Smooth muscle cell of trachea (primary cell): ENCODE measurements at places on chromosomes 12 and 14. TPM values are rescaled to one million over a fixed set of nuclear protein-coding genes. Genes with fewer than 3 reads are reported as not detected.

NPAS3 gene
- under 0.01 and 0.17 TPM in 2 replicates for total RNA-seq

NUP37 gene
- total RNA-seq = 42.8 and 89.4 TPM in 2 replicates

TEX22 gene
- total RNA-seq = 0.44 and 0.50 TPM in 2 replicates

ART4 gene
- total RNA-seq = 0.44 TPM in 1 of 2 replicates, not detected in the other

GALNT9 gene
- total RNA-seq = 0.17 and 0.29 TPM in 2 replicates

KRT86 gene
- not detected in 2 replicates for total RNA-seq

ADGRD1 gene
- 1.9 and 17.4 TPM in 2 replicates for total RNA-seq

BDKRB2 gene
- 67.2 and 253 TPM in 2 replicates for total RNA-seq

MIP gene
- total RNA-seq = not detected in 2 replicates

PIWIL1 gene
- total RNA-seq = 0.17 TPM in 1 of 2 replicates, not detected in the other

RNASE7 gene
- total RNA-seq = 0.17 TPM in 1 of 2 replicates, not detected in the other

LMNTD1 gene
- total RNA-seq = 0.44 TPM in 1 of 2 replicates, not detected in the other

CMA1 gene
- not detected in 2 replicates for total RNA-seq

KRT79 gene
- total RNA-seq = not detected in 2 replicates

MAP1LC3B2 gene
- total RNA-seq = 0.87 and 0.99 TPM in 2 replicates

GPRC5A gene
- 3.1 and 10.3 TPM in 2 replicates for total RNA-seq

CLEC4D gene
- not detected in 2 replicates for total RNA-seq

ACSM4 gene
- not detected in 2 replicates for total RNA-seq
